A549 (cell line): ENCODE measurements at places on chromosomes 11 and 22.
A peak's percentile ranks its signal among the peaks of the same experiment; 100 is the strongest.

DNA sequence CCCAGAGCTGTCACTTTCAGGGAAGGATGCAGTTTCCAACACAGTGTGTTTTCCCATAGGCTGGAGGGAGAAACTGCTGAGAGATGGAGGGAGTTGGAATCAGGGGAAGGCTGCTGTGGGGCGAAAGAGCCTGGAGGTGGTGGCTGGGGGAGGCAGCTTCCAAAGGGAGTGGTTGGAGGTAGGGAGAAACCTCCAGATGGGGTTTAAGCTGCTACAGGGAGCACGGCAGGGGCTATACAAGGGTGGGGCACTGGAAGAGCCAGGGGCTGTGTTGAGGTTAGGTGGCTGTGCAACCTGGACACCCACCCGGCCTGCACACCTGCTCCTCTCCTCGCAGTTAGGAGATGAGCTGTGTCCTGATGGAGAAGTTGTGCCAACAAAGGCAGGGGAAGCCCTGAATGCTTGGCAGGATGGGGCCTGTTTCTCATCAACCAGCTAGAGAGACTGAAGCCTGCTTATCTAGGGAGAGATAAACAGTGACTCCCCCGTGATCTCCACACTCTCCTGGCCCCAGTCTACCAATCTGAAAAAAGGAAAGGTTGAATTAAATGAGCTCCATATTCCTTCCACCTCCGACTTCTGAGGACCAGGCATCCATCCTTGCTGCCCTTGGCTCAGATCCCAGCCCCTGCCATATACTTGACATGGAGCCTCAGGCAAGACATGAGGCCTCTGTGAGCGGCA is 3.6 kb upstream of the SLCO2B1 start:
- DNase-seq, result no peak

- no peak for DNase-seq
These were observed 77.1 kb downstream of the UBASH3B start for GRCh38 chr11:122732342-122733315.

DNA sequence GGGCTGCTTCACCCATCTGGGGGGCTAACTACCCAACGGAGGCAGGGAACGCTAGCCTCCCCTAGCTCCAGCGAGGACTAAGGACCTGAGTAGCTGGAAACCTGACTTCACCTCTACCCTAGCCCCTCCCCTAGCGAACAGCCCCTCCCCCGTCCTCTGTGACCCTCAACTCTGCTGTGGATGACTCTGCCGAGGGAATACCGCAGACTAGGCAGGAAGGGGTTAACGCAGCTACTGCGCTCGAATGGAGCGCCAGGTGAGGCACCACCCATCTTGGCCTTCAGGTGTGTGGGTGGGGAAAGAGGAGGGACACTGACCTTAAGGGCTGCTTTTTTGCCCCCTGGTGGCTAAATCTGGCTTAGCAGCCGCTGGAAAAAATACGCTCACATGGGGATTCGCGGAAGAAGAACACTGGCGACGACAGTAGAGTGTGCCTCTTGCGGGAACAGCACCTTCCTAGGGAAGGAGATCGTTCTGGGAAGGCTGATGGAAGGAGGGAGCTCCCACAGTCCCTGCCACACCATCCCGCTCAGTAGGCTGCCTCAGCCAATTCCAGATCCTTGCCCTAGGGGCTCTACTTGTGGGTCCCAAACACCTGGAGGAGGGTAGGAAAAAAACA is 4.5 kb upstream of the BCL9L start:
- DNase-seq, result no peak

- no peak for DNase-seq
These were observed 113.1 kb upstream of the TTC12 start for GRCh38 chr11:113201054-113201818.

DNA sequence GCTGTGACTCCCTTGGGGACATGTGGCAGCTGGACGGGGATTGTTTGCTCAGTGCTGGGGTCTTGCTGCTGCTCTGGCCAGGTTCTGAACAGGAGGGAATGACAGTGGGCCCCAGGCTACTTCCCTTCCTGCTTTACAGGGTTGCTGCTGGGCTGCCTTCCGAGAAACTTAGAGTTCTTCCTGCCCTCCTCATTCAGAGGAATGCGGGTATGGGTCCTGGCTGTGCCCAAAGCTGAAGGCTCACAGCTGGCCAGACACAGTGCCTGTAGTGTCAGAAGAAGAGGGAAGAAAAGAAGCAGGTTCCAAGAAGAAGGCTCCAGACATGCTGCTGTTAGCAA is 108.3 kb upstream of the PARVA start:
- DNase-seq, result no peak

GRCh38 chr11:2904153-2905052 is 18.8 kb upstream of the CDKN1C start:
- DNase-seq, result peak; percentile 38

- DNase-seq, result no peak
These were observed 51.3 kb downstream of the BTG4 start for GRCh38 chr11:111460856-111461255.

- DNase-seq, result no peak
These were observed 691.6 kb downstream of the NTM start for GRCh38 chr11:132062031-132062430.

GRCh38 chr22:49734882-49735281 is 92.8 kb downstream of the BRD1 start:
- no peak for DNase-seq

GRCh38 chr11:95156916-95157541 is 67.4 kb downstream of the ENDOD1 start:
- DNase-seq, result no peak

DNA sequence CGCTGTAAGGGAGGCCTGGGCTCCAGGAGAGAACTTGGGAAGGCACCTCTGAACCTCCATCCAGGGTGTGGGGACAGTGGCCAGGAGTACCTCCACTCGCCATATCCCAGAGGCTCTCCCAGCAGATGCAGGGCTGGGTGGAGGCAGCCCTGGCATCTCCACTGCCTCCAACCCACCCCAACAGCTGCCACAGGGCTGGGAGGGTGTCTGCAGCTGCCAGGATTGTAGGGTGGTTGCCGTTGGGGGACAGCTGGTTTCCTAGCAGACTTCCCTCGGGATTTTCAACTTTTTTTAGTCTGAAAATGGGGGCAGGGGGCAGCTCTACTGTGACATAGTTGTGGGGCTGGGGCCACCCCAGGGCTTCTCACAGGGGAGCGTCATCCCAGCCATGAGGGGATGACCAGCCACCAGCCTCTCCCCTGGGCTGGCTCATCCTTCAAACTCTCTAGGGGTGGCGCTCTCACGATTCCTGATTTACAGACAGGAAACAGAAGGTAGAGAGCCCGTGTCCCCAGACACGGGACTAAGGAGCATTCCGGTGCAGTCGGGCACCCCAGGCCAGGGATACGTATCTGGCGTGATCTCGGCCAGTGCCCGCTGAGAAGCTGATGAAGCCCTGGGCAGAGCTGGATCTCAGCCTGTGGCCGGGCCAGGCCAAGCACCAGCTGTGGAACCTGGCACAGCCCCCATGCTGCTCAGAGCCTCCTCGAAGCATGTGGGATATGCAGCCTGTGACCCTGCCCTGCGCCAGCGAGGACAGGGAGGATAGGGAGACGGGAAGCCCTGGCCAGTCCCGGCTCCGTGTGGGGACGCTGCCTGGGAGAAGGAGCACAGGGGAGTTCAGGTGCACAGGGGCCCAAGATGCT is 9.9 kb downstream of the PRR5 start:
- no peak for DNase-seq

DNA sequence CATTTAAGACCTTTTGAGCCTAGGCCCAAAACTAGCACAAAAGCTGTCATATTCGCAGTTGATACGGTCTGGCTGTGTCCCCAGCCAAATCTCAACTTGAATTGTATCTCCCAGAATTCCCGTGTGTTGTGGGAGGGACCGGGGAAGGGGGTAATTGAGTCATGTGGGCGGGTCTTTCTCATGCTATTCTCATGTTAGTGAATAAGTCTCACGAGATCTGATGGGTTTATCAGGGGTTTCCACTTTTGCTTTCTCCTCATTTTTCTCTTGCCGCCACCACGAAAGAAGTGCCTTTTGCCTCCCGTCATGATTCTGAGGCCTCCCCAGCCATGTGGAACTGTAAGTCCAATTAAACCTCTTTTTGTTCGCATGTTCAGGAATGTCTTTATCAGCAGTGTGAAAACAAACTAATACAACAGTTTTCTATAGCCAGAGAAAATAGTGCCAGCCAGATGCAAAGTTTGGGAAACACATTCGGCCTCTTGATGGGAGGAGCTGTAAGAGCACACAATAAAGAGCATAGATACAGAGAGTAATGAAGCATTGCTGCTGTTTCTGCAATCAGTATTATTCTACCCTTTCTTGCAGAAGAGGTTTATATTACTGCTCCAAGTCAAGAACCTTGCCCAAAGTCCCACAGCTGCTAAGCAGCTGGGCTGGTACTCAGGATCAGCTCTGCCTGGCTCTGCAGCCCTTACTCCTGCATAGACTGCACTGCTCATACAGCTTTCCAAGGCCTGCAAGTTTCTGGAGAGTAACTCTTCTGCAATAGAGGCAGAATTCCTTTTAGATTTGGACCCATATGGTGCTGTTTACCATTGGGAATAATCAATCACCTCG is 2.0 kb upstream of the ZNF195 start:
- DNase-seq, result no peak

GRCh38 chr22:27381960-27382742 is 419.4 kb downstream of the MN1 start:
- no peak for DNase-seq

DNA sequence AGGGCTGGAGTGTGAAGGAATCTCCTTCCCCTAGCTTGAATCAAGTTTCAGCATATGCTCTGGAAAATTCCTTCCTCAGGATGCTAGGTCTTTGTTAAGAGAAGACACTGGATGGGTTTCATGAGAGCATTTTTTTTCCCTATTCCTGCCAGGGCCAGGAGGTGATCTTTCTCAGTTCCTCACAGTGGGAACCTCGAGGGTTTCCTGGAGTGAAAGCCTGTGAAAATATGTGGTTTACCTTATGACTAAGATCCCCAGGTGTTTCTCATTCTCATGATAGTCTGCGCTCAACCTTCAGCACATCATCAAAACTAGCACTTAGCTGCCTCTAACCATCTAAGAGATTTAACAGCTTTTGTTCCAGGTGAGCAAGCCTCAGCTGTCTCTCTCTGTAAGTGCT is 985.3 kb upstream of the FAT3 start:
- no peak for DNase-seq

DNA sequence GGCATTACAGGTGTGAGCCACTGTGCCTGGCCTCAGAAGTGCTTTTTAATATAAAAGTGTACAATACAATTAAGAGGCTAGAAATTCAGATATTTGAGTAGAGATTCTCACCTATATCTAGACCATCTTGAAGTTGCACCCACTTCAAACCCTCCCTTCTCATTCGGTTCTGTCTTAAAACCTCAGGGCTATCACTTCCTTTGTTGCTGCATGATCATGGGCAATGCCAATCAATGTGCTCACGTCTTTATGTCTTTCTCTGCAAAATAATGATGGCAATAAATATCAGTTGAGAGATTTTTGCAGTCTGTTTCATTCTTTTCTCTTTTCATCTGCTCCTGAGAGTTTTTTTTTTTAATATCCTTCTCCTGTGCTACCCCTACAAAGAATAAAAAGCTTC is 9.3 kb upstream of the NUP160 start:
- peak; percentile 58 for DNase-seq

GRCh38 chr11:65399845-65400244 is 13.4 kb downstream of the FRMD8 start:
- DNase-seq, result no peak

DNA sequence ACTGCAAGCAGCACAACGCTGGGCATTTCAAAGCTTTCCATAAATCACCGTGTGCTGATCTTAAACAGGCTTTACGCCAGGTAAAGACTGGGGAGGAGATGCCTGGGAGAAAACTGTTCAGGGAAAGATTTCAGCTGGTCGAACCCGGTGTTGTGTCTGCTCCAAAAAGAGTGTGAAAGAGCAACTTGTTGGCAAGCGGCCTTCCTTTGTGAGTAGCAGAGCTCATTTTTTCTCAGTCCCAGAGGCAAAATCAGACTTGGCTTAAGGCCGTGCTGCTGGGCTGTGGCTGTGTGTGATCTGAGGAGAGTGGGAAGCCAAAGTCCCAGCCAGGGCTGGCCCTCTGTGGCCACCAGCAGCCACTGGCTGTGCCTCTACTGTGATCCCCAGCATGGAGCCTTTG is 75.7 kb upstream of the E2F8 start:
- no peak for DNase-seq

GRCh38 chr22:19497245-19497644 is 17.5 kb downstream of the CDC45 start:
- no peak for DNase-seq

- DNase-seq, result no peak
These were observed 381.7 kb downstream of the DCDC1 start for GRCh38 chr11:30987819-30988218.

DNA sequence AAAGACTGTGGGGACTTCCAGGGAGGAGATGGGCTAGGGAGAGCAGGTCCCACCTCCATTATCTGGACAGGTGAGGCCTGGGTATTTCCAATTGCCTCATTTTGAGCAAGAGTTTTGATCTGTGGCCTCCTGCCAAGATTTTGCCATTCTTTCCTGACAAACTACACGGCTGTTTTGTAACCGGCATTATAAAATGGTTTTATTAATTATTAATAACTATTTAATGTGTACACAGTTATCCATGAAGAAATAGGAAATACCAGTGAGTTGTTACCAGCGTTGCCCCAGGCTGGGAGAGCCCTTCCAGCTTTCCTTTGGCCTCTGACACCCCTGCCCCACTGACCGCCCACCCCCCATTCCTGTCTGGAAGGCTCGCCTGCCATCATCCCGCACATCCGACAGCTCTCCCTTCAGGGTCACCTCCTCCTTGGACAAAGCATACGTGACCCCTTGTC is 14.9 kb upstream of the SEC14L3 start:
- peak; percentile 24 for DNase-seq

DNA sequence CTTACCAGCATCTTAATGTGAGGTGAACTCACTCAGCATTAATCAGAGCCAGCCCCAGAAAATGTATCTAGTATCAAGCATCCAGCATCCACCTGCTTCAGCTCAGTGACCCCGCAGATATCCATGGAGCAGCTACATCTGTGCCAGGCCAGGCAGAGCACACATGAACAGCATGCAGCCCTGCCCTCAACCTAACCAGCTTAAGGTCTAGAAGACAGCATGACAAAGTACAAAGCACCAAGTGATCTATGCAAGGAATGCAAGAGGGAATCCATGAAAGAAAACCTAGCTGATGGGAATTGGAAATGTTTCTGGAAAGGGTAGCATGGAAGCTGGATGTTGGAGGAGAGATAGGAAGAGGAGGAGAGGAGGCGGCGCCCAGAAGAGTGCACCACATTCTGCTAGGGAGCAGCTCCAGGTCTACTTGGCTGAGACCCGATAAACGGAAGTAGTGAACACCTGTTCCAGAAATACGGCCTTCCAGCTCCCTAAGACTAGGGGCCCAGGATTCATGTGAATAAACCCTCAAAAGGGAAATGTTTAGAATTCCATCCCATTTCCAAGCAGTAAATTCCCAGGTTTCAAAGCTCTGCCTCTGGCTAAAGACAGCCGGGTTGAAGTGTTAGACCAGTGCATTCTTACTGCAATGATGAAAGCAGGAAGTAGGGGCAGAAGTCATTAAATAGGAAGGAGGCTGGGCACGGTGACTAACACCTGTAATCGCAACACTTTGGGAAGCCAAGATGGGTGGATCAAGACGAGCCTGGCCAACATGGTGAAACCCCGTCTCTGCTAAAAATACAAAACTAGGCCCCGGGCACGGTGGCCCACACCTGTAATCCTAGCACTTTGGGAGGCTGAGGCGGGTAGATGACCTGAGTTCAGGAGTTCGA is 23.5 kb upstream of the L3MBTL2 start:
- DNase-seq, result no peak
